ENCODE measurements at places on chromosomes 6 and 20. TPM values are rescaled to one million over a fixed set of nuclear protein-coding genes. Genes with fewer than 3 reads are reported as not detected.

HCRTR2 gene
- 0.07 TPM for total RNA-seq

VWA7 gene
- total RNA-seq, result 0.44 TPM

PLCB1 gene
- 13.3 TPM for total RNA-seq

CAP2 gene
- 11.3 TPM for total RNA-seq

PTGIS gene
- 14.3 TPM for total RNA-seq

SLC52A3 gene
- 33.8 TPM for total RNA-seq

TBX18 gene
- under 0.01 TPM for total RNA-seq

TP53TG5 gene
- not detected for total RNA-seq

ATP6V1G2 gene
- 3.5 TPM for total RNA-seq

TAAR9 gene
- total RNA-seq, result not detected
